ENCODE measurements at places on chromosomes 4 and X.

- DNase-seq: no peak
These were observed 18.0 kb upstream of the MND1 start for GRCh38 chr4:153326513-153326912.

- no peak for DNase-seq
These were observed 61.7 kb downstream of the HADH start for GRCh38 chr4:108051343-108051742.

DNA sequence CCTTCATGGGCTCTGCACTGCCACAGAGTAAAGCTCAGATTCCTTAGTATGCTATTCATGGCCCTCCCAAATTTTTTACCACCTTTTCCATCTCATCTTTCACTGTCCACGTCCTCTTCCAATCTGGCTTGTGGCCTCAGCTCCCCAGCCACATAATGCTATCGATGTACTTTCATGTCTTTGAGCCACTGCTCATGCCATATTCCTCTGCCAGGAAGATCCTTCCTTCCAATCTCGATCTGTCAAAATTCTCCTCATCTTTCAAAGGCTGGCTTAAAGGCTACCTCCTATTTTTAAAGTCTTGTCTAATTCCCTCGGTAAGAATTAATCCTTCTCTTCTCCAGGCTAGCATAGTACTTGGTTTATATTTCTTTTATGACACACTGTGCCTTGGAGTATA, 233.3 kb upstream of the GPC4 start:
- no peak for DNase-seq

DNA sequence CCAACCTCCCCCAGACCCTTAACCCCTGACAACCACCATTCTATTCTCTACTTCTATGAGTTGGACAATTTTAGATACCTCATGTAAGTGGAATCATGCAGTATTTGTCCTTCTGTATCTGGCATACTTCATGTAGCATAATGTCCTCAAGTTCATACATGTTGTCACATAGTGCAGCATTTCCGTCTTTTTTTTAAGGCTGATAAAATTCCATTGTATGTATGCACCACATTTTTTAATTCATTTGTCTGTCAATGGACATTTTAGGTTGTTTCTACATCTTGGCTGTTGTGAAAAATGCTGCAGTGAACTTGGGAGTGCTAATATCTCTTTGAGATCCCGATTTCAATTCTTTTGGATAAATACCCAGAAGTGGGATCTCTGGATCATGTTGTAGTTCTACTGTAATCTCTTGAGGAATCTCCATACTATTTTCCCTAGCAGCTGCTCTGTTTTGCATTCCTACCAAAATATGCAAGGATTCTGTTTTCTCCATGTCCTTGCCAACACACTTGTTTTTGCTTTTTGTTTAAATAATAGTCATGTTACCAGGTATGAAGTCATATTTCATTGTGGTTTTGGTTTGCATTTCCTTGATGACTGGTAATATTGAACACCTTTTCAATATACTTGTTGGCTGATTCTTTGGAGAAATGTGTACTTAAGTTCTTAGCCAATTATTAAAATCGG, 48.8 kb upstream of the ADAD1 start:
- no peak for DNase-seq

DNA sequence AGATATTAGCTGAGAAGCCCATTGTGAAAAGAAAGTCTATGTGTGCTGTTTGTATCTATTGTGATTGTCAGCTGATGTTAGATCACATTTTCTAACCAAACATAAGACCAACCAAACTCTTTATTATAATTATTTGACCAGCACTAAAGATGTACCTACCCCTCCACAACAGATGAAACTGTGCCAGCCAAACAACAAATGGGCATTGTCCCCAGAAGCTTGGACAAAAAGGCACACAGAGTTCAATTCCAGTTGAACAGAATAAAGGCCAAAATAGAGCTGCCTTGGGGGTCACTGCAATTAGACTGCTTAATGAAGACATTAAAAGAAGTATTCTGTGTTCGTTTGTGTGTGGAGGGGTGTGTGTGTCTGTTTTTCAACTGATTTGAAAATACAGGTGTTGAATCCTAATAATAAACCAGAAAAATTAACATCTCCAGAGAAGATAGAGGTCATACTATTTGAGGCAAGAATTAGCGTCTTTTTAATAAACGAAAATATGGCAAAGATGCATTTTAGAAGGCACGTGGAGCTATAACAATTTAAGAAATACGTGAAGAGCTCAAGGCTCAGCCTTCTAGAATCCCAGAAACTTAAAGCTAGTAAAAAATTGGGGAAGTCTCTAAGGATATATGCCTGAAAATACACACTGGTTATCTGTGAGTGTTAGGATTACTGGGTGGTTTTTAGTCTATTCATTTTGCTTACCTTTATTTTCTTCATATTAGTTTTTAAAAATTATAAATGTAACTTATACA, 2.2 kb downstream of the SPP1 start:
- DNase-seq: no peak

- DNase-seq: no peak
These were observed 22.2 kb downstream of the IL2 start for GRCh38 chr4:122434285-122434684.

Measured in C1 segment of cervical spinal cord (tissue), 14 donors.